ENCODE measurements at places on chromosomes 2 and 18.
A peak's percentile ranks its signal among the peaks of the same experiment; 100 is the strongest.

- DNase-seq: no peak
Observed at GRCh38 chr2:216391401-216391800, 19.1 kb upstream of the MARCHF4 start.

- DNase-seq: peak; percentile 82
Observed at GRCh38 chr2:96507957-96508520, 2.9 kb upstream of the NEURL3 start.

GRCh38 chr2:237625777-237626176 is 1.6 kb upstream of the LRRFIP1 start:
- DNase-seq: no peak

DNA sequence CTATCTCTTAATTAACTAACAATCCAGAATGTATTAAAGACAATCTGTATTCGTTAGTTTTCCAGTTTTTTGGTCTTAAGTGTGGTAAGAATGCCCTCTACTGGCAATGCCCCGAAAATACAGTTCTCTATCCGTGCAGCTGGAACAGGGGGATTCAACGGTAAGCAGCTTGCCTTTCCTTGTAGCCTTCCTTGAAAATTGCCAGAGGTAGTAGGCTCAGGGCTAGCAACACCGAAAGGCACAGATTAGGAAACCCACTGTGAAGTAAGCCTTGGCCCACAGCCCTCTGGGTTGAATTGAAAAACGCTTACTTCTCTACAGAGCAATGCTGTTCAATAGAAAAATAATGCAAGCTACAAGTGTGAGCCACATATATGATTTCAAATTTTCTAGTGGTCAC is 17.1 kb upstream of the VPS4B start:
- peak; percentile 19 for DNase-seq

- no peak for DNase-seq
Observed at GRCh38 chr2:176364273-176364977, 95.2 kb downstream of the MTX2 start.

DNA sequence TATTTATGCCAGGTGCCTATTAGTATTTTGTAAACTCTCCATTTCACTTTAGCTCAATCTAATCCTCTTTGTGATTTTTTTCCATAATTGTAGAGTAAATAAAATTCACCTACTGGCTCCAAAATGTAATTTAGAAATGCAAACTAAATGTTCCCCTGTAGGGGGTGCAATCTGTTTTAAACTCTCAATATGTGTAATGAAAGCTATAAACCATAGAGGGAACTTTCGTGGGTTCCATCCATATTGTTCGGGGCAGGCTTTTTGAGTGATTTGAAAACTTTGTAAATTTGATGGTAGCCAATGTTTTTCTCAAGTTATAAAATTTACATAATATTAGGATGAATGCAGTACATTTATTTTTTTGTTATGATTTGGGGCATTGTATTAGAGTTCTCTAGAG is 49.4 kb downstream of the TSPYL6 start:
- no peak for DNase-seq

DNA sequence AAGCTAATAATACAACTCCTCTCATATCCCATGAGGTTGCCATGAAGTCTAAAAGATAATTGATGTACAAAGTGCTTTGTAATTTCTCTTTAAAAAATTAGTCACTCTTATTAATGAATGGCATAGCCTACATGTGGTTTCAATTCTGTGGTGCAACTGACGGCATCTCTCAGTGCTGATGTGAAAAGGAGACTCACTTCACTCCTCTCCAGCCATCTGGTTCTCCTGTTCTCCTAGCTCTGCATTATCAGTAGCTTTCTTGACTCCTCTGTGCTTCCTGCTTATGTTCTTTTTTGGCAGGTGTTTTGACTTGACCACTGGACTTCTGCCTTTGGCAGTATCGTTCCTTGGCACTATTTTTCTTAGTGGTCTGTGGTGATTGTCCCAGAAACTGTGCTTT is 134.9 kb upstream of the ZFP36L2 start:
- DNase-seq: no peak

DNA sequence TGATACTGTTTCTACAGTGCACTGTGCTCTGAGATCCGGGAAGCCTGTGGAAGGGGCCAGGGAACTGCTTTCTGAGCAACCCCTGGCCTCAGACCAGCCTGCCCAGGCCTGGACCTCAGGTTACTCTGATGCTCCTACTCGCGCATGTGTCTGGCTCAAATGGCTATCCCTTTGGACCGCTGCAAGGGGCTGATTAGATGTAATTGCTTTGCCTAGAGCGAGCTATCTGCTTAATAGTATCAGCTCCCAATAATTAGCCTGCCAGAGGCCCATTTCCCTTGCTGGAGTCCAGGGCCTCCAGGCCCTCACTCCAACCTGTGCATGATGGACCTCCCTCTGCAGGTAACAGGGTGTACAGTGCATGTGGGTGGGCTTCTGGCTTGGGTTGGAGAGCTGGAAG is 7.2 kb upstream of the KCNK3 start:
- DNase-seq: no peak

- no peak for DNase-seq
Observed at GRCh38 chr18:36895606-36896005, 66.7 kb downstream of the KIAA1328 start.

GRCh38 chr2:84038866-84039265 is 420.2 kb downstream of the SUCLG1 start:
- no peak for DNase-seq

- DNase-seq: no peak
Observed at GRCh38 chr2:104871972-104872865, 18.3 kb downstream of the POU3F3 start.

DNA sequence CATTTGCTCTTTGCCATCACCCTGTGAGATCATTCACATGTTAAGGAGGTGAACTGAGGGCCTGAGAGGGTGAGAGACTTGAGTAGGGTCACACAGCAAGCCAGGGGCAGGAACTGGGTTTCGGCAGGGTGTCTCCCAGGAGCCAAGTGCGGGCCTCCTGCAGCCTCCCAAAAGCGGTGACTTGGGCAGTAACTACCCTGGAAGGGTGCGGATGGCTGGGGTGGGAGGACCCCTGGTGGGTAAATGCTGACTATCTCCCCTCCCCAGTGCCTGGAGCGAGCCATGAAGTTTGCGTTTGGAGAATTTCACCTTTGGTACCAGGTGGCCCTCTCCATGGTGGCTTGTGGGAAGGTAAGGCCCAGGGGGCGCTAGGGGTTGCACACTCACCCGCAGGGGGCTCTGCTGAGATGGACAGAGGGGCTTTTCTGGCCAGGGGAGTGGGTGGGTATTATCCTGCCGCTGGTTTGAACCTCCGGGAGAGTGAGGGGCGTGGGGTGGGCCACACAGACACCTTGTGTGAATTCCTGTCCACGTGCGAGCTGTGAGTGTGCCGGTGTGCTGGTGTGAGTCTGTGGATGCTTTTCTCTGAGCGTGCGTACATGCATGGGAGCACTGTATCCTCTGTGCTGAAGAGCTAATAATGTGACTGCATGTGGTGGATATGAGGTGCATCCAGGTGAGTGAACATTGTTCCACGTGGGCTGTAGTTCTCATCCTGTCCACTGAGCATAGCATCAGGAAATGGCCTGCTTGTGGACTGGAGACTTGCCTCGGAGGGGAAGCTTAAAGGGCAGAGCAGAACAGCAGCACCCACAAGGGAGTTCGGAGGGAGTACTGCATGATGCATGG is 91.0 kb upstream of the MCFD2 start:
- DNase-seq: no peak

DNA sequence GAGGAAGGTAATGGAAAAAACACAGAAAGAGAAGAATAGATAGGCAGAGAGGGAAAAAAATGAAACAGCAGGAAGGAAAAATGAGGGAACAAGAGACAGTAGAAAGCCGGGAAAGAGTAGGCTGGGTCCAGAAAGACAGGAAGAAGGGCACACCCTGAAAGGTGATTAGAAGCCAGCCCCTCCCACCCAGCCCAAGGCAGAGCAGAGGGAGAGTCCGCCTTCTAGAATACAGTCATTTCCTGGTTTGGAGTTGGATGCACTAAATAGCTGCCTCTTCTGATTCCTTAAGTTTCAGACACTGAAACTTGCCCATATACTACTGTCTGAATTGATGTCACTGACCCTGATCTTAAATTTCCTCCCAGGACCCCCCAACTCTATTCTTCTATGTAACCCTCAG is 17.9 kb upstream of the DSG3 start:
- DNase-seq: no peak

- no peak for DNase-seq
Observed at GRCh38 chr2:159515441-159515840, 100.9 kb downstream of the BAZ2B start.

GRCh38 chr18:62781262-62781661 is 65.9 kb downstream of the PHLPP1 start:
- DNase-seq: no peak

- no peak for DNase-seq
Observed at GRCh38 chr18:43596105-43596712, 318.9 kb upstream of the SYT4 start.

- DNase-seq: no peak
Observed at GRCh38 chr2:173400760-173401159, 46.1 kb downstream of the CDCA7 start.

- DNase-seq: no peak
Observed at GRCh38 chr2:173982182-173982714, 17.1 kb upstream of the SP3 start.

- DNase-seq: no peak
Observed at GRCh38 chr18:45688833-45689232, 35.1 kb upstream of the SLC14A1 start.

- DNase-seq: no peak
Observed at GRCh38 chr2:173235947-173236803, 118.5 kb upstream of the CDCA7 start.

DNA sequence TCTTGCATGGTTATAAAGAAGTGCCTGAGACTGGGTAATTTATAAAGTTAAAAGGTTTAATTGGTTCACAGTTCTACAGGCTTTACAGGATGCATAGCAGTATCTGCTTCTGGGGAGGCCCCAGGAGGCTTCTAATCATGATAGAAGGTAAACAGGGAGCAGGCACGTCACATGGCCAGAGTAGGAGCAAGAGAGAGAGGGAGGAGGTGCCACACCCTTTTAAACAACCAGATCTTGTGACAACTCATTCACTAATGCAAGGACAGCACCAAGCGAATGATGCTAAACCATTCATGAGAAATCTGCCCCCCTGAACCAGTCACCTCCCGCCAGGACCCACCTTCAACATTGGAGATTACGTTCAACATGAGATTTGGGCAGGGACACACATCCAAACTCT is 141.1 kb downstream of the EN1 start:
- no peak for DNase-seq

GRCh38 chr18:6211174-6211504 is 203.6 kb downstream of the L3MBTL4 start:
- no peak for DNase-seq
